Bladder microvascular endothelial cell (primary cell): ENCODE measurements at places on chromosomes 6 and 20. TPM values are rescaled to one million over a fixed set of nuclear protein-coding genes. Genes with fewer than 3 reads are reported as not detected.

DPPA5 gene
- not detected in 2 replicates for total RNA-seq

EEF1A2 gene
- 0.49 and 27.1 TPM in 2 replicates for total RNA-seq

RRAGD gene
- 0.49 and 0.69 TPM in 2 replicates for total RNA-seq

XKR7 gene
- total RNA-seq: not detected in 2 replicates

NEDD9 gene
- 139 and 239 TPM in 2 replicates for total RNA-seq

CALHM6 gene
- 0.50 and 1.3 TPM in 2 replicates for total RNA-seq

HDGFL1 gene
- not detected in 2 replicates for total RNA-seq

RFX6 gene
- total RNA-seq: not detected in 2 replicates

HCRTR2 gene
- total RNA-seq: not detected in 2 replicates

PHACTR3 gene
- 0.16 and 6.0 TPM in 2 replicates for total RNA-seq

RIMS1 gene
- 0.49 and 37.8 TPM in 2 replicates for total RNA-seq

PKHD1 gene
- not detected in 2 replicates for total RNA-seq

CLPSL2 gene
- not detected in 2 replicates for total RNA-seq

CTCFL gene
- not detected in 2 replicates for total RNA-seq

TMEM244 gene
- not detected in 2 replicates for total RNA-seq

MUC21 gene
- not detected in 2 replicates for total RNA-seq

RAB32 gene
- total RNA-seq: 59.9 and 70.1 TPM in 2 replicates

PLEKHG1 gene
- total RNA-seq: 31.2 and 50.9 TPM in 2 replicates

CFAP206 gene
- not detected in 2 replicates for total RNA-seq

MOCS1 gene
- total RNA-seq: 6.8 and 15.1 TPM in 2 replicates

VWA7 gene
- total RNA-seq: 0.32 and 0.38 TPM in 2 replicates
